Right renal cortex interstitium (tissue), 3 donors: ENCODE measurements at places on chromosomes 6 and 20. TPM values are rescaled to one million over a fixed set of nuclear protein-coding genes. Genes with fewer than 3 reads are reported as not detected.

Gene SMPD2
- 13.9 TPM for polyA plus RNA-seq

GRCh38 chr6:6811128-6812009 is 222.8 kb downstream of the LY86 start:
- DNase-seq: no peak

Gene C20orf144
- polyA plus RNA-seq: 0.21 TPM

GRCh38 chr6:166849749-166850183 is 106.6 kb downstream of the RNASET2 start:
- DNase-seq: no peak

- DNase-seq: peak; percentile 37
Measured at GRCh38 chr20:49484180-49485140, 2.0 kb upstream of the KCNB1 start.

- DNase-seq: no peak
Measured at GRCh38 chr6:39224523-39225182, 4.6 kb downstream of the KCNK5 start.

- peak; percentile 61 for DNase-seq
Measured at GRCh38 chr6:148513145-148514071, 170.8 kb downstream of the SASH1 start.

Gene BTN1A1
- polyA plus RNA-seq: 0.31 TPM
